Stimulated activated CD8-positive, alpha-beta memory T cell treated with anti-CD3 and anti-CD28 coated beads, Interleukin-15, amount 100 ng/mL, for 48 hours (primary cell): ENCODE measurements at places on chromosomes 11 and 22.
A peak's percentile ranks its signal among the peaks of the same experiment; 100 is the strongest.

- no peak for DNase-seq
Observed at GRCh38 chr11:123543797-123544196, 110.6 kb downstream of the SCN3B start.

DNA sequence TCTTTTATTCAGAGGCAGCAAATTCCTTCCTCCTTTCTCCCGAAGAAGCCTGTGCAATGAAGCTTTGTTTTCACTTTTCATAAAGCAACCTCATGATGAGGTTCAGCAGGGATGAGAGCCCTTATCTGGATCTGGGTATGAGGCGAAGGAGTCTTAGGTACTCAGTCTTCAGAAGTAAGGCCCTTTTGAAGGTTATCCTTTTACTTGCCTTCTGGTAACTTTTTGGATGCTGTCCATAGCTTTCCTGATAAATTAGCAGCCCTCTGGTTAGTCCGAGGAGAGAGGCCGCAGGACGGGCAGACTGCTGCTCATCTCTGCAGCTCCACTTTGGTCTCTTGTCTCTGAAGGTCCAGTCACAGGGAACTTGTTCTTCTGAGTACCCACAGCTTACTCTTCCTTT lies 1.1 kb downstream of the TRIM22 start:
- no peak for DNase-seq

DNA sequence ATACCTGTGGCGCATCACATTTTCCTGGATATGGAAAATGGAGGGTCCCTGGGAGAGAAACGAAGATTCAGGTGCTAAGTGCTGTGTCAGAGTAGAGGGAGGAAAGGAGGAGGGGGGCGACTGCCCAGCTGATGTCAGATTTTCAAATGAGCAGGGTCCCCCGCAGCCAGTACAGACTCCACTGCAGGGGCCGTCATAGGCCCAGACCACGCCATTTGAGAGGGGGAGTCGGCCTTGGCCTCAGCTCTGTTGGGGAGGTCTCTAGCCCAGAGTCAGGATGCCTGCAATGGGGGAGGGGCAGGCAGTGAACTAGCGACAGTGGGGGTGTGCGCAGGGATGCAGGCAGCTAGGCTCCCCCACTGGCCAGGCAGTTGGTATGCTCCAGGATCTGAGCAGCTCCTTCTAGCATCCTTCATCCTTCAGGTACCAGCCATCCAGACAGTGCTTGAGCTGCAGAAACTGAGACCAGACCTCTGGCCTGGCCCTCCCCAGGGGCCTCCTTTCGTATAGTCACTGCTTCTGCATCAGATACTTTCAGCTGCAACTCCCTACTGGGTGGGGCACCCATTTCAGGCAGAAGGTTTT lies at the start of the genes BSCL2 and GNG3:
Gene BSCL2 (minus strand): TSS at position 148 of the 585 bp plus-strand sequence. CDS start 229 bp downstream, outside the sequence.
Gene GNG3 (plus strand): TSS at position 400 of the 585 bp plus-strand sequence. CDS start 620 bp downstream, outside the sequence.
- no peak for DNase-seq

GRCh38 chr11:110000031-110000502 lies 93.1 kb upstream of the ZC3H12C start:
- no peak for DNase-seq

- DNase-seq = peak; percentile 77
Observed at GRCh38 chr11:65110354-65110861, 1.3 kb upstream of the TM7SF2 start.

DNA sequence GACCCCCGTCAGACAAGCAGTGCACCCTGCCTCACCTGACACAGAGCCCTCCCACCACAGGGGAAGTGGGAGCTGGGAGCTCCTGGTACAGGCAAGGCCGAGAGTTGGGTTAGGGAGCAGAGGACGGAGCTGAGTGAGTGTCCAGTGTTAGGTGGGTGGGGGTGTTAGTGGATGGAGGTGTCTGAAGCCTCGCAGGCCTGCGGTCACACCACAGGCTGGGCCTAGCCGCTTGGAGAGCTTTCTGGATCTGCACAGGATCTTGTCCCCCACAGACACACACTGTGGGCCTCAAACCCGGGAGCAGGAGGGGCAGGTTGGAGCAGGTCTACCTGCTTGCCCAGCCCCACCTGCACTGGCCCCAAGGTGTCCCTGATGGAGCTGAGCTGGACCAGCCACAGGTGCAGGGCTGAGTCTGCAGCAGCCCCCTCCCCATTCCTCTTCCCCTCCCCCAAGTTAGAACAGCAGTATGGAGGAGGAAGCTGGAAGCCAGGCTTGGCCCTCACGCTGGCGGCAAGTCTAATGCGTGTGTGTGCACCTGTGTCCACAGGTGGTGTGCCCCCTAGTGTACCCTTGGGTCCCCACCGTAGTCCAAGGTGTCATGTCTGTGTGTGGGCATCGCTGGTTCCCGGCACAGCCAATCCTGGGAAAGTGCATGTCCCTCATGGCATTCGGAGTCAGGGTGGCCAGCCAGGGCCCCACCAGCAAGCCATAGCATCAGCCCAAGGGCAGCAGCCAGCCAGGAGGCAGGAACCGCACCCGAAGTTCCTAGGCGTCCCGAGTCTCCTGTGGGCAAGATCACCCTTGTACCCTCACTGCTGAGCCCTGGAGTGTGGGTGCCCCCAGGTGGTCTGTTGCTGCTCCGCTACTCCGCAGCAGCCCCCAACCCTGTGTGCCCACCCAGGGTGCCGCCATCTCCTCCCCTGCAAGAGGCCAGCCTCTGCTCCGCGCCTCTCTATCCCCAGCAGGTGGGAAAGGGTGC lies 2.0 kb upstream of the GATD1 start:
- DNase-seq = no peak

DNA sequence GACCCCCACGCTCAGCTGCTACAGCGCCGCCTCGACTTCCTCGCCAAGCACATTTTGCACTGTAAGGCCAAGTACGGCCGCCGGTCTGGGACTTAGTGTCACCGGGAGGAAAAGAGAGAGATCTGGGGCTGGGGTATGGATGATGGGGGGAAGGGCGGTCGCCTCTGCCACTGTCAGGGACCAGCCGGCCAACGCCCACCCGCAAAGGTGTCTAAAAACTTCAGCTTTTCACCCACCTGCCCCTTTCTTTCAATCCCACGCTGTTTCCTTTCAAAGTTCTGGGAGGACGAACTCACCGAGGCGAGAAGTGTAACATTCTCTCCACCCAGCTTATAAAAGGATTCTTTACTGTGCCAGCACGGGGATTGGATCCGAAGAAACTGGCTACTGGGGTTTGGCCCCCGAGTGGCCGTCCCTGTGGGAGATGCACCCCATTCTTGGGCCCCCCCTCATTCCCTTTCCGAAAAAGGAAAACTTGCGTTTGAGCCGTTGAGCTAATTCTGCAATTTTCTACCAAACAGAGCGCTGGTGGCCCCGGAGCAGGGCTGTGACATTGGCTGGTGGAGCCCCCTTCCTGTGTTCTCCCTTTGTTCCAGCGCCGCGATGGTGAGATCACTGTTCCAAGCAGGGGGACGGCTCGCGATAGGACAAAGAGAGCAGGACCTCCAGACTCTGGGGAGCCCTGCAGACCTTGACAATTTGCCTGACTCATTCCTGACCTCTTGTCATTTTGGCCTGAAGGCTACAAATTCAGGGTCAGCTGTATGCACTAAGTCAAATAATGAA lies 1.8 kb downstream of the FJX1 start:
- DNase-seq = no peak

DNA sequence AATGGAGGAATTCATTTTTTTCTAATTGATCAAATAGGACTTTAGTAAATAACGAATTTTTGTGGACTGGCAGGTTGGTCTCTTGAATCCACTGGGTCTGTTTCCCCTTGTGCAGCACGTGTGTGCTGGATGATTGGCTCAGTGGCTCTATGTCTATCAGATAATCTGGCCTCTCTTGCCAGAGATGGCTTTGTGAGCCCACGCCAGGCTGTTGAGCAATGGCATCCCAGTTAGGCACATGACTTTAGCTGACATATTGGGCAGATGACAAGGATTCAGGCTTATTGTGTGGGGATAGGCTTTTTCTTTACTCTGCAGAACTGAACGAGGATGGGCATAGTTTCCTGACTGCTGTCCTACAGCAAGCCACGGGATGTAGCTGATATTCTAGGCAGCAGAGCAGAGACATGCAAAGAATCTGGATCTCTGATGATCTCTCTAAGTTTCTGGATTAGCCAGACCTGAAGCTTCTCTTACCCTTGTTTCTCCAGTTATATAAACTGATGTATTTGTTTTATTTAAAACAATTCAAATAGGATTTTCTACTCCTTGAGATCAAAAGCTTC lies 144.9 kb downstream of the ARHGAP42 start:
- DNase-seq = no peak

DNA sequence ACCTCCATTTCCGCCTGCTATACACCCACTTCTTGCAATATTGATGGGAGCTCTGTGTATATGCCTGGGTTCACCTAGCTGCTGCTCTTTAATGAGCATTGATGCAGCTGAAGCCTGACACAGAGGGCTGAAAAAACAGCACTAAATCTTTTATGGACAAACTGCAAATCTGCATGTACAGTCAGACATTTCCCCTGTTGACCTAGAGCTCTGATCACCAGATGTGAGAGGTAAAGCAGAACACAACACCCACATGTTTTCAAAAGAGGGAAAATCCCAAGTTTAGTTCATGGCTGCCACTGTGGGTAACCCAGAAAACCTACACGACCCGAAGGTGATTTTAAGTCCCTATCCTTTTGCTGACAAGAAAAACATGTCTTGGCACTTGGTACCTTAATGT lies 303.0 kb upstream of the PITPNB start:
- DNase-seq = no peak

DNA sequence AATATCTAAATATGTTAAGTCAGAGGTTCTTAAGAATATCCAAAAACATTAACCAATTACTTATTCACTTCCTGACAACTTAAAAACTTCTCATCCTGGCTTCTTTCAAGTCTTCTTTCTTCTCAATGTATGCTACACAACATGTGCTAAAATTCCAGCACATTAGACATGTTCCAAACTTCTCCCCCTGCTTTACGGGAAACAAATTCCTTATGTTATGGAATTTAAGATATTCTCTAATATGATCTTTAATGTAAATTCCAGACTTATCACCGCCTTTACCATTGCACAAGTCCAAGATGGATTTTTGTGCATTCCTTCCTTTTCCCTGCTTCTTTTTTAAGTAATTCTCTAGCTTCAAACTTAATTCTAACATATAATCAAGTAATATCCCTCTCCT lies 964.5 kb upstream of the CHORDC1 start:
- DNase-seq = no peak

DNA sequence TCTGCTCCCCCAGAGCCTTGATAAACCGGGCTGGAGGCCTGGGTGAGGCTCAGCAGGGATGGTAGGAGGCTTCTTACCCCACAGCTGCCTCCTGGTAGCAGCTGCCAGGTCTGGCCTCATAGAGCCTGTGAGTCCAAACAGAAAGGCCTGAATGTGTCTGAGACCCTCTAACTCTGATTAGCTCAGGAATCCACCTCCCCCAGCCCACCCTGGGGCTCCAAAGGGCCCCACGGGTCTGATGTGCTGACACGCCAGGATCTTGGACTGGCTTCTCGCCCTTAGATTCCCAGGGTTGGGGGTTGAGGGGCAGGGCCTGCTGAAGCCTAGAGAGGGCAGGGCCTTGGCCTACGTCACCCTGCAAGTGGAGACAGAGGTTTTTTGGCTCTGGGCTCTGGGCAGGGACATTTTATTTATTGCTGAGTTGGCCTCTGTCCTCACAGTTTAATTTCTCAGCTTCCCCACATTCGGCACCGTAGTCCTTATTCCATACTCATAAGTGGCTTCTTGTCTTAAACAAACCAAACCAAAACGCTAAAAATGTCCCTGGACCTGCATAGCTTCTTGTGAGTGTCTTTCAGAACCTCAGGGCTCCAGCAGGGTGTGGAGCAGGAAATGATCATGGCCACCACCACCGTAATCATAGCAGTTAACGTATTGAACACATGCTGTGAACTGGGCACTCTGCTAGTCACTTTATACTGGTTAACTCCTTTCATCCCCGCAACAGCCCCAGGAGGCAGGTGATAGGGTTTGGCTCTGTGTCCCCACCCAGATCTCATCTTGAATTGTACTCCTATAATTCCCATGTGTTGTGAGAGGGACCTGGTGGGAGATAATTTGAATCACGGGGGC lies 25.1 kb downstream of the KIAA1671 start:
- no peak for DNase-seq

DNA sequence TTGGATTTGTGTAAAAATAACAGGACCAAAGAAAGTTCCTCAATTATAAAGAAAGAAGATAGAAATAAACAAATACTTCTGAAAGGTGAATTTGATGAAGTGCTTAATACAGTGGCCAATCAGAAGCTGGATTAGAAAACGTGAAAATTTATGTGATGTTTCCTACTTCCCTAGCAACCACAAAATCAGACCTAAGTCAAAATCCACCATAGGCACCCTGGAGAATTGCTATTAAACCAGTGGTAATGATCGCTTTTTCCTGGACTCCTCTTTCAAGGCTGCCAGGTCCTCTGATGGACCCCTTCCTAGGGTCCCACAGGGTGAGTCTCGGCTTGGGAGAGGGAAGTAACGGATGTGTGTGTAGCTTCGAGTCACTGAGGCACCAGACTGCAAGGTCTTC lies 9.6 kb downstream of the WT1 start:
- no peak for DNase-seq

- no peak for DNase-seq
Observed at GRCh38 chr11:1156506-1157340, 1.0 kb upstream of the MUC5AC start.

DNA sequence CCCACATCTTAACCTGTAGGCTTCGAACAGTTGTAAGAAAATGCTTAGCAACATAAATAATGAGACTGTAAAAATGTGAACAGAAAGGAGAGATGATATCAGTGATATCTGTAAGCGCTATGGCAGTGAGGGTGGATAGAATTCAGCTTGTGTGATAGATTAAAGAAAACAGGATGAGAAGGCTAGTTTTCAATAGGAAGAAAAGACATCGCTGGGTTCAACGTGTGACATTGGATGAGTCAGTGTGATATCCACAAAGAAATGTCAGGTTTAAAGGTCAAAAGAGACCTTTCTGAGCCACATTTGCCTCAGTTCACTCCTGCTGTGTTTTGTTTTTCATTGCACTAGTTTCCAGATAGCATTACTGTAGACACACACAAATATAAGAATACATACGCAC lies 13.7 kb upstream of the RFPL3 start:
- no peak for DNase-seq
